ENCODE measurements at places on chromosomes 3 and 15.

DNA sequence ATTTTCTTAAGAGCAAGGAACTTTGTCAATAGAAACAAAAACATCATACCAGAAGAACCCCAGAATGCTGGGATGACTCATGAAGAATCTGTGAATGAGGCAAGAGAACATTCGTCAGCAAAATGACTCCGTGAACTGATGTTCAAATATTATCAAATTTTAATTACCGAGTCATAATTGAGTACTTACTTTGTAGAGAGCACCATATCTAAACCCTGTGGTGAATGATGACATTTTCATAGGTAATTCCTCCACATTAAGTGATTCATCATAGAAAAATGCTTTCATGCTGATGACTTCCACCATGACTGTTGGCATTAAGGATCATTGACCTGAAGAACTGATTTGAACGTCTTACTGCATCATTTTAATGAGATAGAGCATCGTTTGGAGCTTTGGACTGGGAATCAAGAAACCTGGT is 56.3 kb downstream of the PPARG start:
- DNase-seq = no peak

- peak; percentile 3 for DNase-seq
Measured at GRCh38 chr3:160801386-160802118, 45.5 kb downstream of the PPM1L start.

- DNase-seq = no peak
Measured at GRCh38 chr3:15217011-15217671, 11.1 kb downstream of the CAPN7 start.

GRCh38 chr15:54820098-54820497 is 376.6 kb downstream of the RSL24D1 start:
- no peak for DNase-seq

DNA sequence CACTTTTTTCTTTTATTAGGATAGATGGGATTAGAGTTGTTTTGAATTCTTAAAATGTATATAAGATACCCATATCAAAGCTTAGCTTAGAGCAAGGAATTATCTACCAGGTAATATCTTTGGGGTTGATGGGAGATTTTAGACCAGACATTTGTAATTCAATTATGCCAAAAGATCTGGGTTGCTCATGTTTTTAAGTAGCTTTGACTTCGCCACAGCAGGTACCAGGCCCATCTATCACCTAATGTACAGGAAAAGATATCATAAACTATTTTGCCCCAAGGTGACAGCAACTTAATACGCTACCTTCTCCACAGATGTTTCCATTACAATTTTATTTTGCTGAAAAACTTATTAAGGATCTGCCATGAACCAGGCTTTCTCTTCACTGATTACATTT is 514.6 kb upstream of the ADAMTS9 start:
- DNase-seq = no peak
